ENCODE measurements at places on chromosomes 2 and 18.

- DNase-seq, result no peak
Observed at GRCh38 chr2:205699515-205700289, 17.4 kb downstream of the NRP2 start.

DNA sequence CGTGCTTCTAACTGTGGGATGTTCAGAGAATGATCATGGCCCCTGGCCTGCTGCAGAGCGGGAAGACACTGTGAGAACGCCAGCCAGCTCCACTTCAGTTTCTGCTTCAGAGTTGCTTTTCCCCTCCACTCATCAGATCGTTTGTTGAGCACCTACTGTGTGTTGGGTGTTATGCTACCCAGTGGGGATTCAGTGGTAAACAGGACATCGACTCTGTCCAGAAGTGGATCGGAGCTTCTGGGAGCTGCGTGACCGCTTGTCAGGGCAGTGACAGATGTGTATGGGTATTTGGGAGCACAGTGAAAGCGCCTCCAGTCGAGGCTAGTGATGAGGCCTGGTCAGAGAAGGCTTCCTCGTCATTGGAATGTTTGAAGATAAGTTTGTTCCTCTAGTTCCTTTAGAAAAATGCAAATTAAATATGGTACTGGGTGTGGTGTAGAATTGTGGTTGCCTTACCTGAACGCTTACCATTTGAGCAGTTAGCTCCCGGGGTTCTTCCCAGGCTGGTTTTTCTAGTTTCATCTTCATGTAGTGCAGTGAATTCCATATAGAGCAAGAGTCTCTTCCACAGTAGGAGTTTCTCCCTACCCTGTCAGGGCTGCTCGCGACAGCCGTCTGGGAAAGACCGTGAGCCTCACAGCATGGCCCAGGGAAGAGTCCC lies 2.8 kb downstream of the RAB12 start:
- no peak for DNase-seq

GRCh38 chr2:182020286-182021070 lies 34.8 kb downstream of the PPP1R1C start:
- DNase-seq, result no peak

DNA sequence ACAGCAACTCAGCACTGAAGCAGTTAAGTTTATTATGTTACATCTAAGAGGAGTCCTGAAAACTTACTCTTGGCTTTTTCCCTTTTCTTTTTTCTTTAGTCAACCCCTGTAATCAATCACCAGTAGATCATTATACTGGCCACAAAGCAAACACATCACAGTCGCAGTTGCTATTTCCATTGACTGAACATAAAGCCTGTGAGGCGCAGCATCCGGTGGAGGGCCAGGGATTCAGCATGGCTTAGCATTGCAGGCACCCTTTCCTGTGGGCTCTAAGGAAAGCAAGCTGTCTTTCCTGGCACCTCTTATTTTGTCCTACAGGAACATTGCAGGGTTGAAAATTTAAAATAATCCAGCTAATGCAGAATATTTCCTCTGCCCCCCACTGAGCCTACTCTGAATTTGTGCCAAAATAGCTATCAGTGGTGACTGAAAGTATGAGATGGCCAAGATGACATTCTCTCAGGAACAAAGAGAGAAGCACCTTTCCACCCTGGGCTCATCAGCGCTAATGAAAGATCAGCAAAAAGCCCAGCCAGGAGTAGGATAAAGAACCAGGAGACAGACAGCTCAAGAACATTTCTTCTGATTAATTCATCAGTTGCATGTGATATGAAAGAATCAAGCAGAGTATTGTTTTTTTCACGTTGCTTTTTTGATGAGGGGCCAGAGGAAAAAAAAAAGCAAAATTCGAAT lies 85.3 kb upstream of the SULT1C3 start:
- no peak for DNase-seq

DNA sequence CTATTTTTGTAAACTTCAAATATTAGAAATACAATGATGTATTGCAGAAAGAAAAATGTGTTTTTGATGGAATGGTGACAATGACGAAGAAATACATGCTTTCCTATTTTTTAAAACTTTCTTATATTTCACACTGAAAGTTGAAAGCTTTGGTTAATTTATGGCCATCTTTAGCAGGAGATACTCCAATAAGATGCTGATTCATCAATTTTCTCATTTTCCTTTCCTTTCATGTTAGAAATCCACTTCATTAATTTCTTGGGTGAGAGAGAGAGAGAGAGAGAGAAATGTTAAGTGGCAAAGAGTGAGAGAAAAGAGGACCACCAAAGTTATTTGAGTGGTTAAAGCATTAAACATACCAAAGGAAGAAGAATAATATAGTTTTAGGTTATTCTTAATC lies 28.6 kb upstream of the MAP2 start:
- DNase-seq, result no peak

- DNase-seq, result no peak
Observed at GRCh38 chr2:8926356-8926755, 77.1 kb downstream of the MBOAT2 start.

DNA sequence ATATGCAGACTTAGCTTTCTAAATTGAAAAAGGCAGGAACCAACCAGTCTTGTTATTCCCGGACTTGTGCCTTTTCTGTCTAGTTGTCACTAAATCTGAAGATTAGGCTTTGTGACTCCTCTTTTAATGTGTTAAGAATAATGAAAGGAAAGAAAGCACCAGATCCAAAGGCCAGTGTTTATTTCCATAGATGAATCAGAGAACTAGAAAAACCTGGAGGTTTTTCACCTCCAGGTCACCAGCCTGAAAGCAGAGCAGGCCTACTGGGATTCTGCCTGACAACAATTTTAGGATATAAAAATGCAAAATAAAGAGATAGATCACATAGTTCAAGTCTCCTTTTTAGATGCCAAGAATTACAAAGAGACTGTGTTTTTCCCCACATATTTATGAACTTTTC lies 160.4 kb downstream of the GULP1 start:
- no peak for DNase-seq

DNA sequence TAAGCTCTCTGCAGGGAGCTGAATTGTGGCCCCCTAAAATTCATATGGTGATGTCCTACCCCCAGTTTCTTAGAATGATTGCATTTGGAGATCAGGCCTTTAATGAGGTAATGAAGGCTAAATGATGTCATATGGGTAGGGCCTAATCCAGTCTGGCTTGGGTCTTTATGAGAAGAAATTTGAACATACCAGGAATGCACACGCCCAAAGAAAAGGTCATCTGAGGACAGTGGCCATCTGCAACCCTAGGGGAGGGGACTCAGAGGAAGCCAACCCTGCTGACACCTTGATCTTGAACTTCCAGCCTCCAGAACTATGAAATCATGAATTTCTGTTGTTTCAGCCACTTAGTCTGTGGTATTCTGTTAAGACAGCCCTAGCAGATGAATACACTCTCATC lies 426.7 kb downstream of the EPHA4 start:
- no peak for DNase-seq

DNA sequence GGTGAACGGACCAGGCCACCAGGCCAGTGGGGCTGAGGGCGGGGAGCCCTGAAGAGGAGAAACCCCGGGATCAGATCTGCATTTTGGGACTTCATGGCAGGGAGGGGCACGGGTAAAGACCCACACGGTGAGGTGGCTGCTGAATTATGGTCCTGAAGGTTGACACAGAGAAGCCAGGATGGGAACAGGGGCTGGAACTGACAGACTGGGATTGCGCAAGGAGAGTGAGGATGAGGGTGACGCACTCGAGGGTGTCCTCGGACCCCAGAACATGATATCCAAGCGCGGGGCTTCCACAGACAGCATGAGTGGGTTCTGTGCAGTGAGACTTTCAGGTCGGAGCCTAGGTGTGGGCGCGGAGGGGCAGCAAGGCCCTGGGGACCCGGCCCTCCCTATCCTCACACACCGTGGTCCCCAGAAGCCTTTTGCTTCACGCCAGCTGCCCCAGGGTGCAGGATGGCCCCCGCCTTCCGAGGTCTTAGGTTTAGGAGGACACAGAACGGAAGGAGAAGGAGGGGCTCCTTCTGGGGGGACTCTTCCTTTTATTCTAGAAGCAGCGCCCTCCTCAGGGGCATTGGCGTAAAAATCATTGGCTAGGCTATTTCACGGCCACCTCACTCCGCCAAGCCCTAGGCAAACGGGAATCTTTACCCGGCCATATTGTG lies 416.8 kb upstream of the HS6ST1 start:
- DNase-seq, result no peak

- no peak for DNase-seq
Observed at GRCh38 chr2:234029150-234029733, 21.3 kb upstream of the SPP2 start.

- no peak for DNase-seq
Observed at GRCh38 chr18:2657788-2658458, 2.4 kb downstream of the SMCHD1 start.

DNA sequence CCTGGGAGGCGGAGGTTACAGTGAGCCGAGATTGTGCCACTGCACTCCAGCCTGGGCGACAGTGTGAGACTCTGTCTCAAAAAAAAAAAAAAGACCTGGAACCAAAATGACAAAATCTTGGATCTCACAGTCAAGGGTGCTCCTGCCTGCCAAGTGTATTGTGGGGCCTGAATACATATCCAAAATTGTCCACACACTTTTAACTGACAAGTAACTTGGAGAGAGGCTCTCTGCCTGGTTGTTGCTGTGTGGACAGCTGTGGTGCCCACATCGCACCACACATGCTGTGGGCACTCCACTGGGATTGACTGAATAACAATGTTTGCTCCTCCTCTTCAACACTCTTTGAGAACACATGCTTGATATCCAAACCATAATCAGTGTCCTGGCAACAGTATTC lies 117.6 kb upstream of the REV1 start:
- no peak for DNase-seq

GRCh38 chr2:212173756-212174510 lies 364.7 kb downstream of the ERBB4 start:
- DNase-seq, result no peak

DNA sequence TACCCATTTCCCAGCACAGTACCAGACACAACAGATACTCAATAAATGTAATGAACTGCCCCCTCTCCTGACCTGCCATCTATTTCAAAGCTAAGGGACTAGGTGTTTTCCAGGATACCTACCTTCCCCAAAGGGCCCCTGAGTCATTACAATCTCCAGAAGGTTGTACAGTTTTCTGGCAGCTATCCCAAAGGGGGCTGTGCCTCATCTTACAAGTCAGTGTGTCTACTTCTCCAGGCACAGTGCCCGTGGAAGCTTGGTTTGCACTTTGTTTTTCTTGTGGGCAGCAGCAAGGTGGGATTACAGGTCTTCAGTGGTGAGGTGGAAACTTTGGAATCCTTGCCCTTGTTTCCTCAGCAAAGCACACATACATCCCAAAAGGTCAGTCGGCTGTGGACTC lies 62.8 kb upstream of the CYP26B1 start:
- no peak for DNase-seq

DNA sequence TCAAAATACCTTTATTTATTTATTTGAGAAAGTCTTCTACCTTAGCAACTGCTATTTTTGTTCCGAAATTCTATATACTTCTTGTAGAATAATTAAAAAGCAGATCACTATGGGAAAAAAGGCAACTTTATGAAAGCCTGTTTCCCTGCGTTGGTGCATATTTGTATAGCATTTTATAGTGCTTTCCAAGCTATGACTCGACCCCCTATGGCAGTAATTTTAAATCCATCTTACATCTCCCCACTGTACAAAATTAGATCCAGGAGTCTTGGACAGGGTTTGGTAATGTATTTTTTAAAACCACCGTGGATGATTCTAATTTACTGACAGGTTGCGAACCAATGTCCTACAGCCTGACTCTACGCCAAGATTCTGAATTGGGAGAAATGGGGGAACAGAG lies 10.1 kb downstream of the TANK start:
- no peak for DNase-seq

GRCh38 chr2:238129166-238130010 lies 9.1 kb upstream of the KLHL30 start:
- no peak for DNase-seq

DNA sequence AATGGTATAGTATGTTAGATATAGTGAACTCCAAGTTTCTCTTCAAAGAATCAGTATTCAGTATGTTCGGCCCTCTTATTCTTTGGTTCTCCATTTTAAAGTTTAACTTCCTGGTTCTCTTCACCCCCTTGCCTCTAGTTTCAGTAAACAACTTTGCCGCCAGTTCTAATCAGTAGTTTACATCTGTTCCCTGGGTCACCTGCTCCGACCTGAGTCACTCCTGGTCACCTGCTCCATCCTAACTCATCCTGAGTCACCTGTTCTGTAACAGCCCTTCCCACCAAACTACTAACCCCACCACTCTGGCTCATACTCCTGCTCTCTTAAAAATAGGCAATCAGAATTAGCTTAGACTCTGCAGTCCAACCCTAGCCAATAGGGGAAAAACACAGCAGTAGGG lies 23.7 kb upstream of the TEX51 start:
- no peak for DNase-seq

GRCh38 chr2:64325477-64325851 lies 128.5 kb upstream of the LGALSL start:
- no peak for DNase-seq

DNA sequence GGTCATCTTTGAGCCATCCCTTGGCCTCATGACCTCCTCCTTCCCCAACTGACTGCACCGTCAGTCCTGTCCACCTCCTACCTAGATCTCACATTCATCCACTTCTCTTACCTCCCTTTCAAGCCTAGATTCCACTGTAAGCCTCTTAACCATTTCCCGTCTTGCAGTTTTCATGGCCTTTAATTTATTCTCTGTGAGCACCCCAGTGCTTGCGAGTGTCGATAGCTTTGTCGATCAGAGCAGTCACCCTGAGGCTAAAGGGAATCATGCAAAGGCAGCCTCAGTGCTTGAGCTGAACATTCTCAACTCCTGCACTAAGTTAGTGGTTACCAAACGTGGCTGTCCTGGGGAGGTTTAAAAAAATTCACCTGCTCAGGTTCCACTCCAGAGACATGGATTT lies 14.7 kb downstream of the ARHGAP25 start:
- no peak for DNase-seq

DNA sequence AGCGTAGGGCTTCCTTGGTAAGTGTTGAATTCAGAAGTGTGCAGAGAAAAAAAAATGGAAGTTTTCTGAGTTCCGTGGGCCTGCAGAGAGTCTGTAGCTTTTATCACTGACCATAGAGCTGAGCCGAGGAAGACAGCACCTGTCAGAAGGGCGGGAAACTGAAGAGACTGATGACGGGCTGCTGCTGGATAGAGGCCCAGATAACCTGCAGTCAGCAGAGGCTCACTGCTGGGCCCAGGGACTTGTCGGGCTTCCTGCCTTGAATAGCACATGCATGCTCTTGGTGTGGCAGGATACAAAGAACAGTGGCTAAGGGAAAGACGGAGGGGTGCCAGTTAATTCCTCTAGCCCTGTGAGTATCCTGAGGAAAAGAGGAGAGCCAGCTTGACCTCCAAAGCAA lies 166.4 kb downstream of the MGAT5 start:
- DNase-seq, result no peak

GRCh38 chr2:83901317-83901716 lies 557.8 kb downstream of the SUCLG1 start:
- DNase-seq, result no peak

All from stimulated activated naive CD4-positive, alpha-beta T cell treated with Interleukin-2 at 50 U/mL for 16 hours (primary cell).